ENCODE measurements at places on chromosomes 5 and 9. TPM values are rescaled to one million over a fixed set of nuclear protein-coding genes. Genes with fewer than 3 reads are reported as not detected.

DNA sequence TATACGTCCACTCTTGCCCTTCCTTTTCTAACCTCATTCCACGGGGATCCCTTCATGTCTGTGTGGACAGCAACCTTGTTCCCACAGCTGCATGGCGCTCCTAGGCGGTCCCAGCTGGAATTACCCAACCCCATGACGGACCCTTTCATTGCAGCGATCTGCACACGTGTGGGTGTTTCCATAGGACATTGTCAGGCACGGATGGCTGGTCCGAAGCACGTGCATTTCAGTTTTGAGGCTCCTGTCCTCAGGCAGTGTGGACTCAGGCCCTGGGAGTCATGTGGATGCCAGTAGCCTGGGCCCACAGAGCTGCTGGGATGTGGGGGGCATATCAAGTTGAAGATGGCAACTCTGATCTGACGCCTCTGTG, 15.0 kb downstream of the CARD19 start:
- no peak for DNase-seq

GRCh38 chr9:87714819-87715218, 11.1 kb upstream of the CTSL start:
- peak; percentile 82 for DNase-seq

DNA sequence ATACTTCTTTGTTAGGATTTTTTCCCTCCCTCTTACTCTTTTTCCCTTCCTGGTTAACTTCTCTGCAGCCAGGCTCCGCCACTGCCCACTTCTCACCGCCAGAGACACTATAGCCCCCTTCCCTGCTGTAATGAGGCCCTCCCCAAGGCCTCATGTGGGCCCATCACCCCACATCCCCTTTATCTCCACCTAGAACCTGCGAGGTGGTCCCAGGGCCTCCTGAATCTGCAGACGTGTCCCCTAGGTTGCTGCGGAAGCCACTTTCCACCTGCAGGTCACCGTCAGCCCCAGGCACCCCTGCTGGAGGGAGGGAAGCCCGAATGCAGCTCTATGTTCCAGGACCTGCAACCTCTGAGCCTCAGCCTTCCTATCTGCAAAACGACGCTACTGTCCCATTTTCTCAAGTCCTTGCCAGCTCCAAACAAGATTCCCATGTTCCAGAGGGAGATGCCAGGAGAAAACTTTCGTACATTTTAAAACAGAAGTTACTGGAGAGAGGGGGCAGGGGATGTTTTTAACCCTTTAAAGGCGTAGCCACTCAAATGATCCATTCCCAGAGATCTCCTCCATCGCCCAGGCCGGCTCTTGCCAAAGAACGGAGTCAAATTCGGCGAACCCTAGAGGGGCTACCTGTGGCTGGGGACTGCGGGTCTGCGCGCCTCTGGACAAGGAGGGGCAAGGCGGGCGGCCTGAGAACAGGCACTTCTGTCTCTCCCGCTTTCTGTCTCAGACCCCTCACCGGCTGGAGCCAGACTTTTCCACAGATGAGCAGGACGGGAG, 929 bp downstream of the SH3PXD2B start:
- no peak for DNase-seq

DNA sequence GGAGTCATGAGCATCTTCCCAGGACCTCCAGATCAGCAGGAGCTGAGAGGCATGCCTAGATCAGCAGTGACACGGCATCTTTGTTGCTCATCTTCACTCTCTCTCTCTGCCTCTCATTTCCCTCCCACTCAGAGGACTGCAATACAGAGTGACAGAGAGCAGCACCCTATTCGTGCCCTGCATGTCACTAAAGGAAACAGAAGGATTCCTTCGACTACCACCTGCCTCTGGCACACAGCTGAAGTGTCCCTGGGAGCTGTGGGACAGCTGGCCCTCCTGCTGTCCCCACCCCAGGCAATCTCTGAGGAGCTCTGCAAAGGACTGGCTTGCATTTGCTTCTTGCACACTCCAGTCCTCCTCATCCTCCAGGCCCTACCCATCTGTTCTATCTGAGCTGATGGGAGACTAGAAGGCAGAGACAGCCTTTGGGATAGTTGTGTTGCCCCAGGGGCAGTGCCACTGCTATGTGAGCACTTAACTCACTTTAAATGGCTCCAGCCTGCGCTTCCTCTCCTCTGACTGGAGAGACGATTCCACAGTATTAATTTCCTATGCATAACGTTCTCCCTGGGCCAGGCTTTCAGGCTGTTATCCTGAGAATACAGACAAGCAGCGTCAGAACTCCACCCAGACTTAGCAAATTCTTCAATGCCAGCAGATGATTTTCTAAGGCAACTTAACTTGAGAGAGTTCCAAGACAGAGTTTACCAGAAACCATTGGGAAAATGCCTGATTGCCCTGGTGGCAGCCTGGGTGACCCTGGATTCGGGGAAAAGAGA, 167.6 kb upstream of the MAP1B start:
- DNase-seq, result no peak

GRCh38 chr9:136329211-136329627, 1.9 kb downstream of the GPSM1 start:
- no peak for DNase-seq

GRCh38 chr5:53423724-53424123, 56.7 kb upstream of the FST start:
- DNase-seq, result no peak

Gene ZNF618
- total RNA-seq, result 11.3 TPM

Gene COL15A1
- 10.3 TPM for total RNA-seq

Gene SSBP2
- total RNA-seq, result 26.9 TPM

Gene PPP3R2
- total RNA-seq, result not detected

DNA sequence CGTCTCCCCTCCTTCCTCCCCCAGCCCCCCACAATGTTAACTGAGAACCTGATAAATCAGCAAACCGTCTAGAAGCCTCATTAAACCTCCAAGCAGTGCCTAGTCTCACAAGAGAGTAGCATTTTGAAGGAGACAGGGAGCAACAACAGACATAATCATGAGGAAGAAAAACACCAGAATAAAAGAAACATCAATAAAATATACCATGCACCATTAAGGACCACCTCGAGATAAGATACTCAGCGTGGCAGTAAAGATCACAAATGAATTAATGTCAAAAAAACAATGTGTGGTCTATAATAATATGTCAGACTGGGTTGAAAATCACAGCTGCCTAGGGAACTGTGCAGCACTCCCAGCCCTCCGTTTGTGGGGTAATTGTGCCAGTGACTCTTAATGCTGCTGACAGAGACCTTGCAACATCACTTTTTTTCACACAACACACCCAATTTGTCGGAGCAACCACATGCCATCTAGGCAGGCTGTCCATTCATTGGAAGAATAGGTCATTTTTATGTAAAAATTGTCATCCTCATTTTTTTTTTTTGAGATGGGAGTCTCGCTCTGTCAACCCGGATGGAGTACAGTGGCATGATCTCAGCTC, 450.8 kb upstream of the WWC1 start:
- no peak for DNase-seq

GRCh38 chr5:39697881-39698280, 273.1 kb upstream of the DAB2 start:
- no peak for DNase-seq

- no peak for DNase-seq
These were observed 33.3 kb upstream of the CDKN2AIPNL start for GRCh38 chr5:134444941-134445471.

Gene LCN1
- not detected for total RNA-seq

GRCh38 chr5:169778622-169779596, 141.8 kb downstream of the DOCK2 start:
- no peak for DNase-seq

DNA sequence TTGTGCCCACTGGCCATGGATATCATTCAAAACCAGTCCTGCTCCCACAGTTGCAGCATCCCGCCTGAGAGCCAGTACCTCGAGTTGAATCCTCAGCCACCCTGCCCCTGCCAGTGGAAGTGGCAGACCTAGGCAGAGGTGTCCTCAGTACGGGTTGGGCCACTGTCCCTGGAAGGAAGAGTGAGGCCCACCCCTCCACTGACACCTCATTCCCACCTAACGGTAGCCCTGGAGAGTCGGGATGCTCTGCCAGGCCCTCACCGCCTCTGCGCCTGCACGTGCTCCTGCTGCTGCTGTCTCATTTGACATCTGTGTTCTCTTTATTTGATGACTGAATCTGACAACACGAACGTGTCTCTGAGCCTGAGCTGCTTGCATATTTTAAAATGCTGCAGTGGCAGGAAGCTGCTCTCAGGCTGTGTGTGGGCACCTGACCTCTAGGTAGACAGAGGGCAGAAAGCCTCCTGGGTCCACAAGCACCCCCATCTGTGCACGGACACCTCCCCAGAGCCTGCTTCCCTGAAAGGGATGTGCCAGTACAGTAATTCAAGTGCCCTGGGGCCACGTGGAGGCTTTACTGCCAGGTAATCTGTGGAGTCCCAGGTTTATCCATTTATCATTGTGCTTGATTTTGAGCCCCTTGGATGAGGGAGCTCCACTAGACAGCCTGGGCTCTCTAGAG, 194.7 kb downstream of the CACNA1B start:
- no peak for DNase-seq

DNA sequence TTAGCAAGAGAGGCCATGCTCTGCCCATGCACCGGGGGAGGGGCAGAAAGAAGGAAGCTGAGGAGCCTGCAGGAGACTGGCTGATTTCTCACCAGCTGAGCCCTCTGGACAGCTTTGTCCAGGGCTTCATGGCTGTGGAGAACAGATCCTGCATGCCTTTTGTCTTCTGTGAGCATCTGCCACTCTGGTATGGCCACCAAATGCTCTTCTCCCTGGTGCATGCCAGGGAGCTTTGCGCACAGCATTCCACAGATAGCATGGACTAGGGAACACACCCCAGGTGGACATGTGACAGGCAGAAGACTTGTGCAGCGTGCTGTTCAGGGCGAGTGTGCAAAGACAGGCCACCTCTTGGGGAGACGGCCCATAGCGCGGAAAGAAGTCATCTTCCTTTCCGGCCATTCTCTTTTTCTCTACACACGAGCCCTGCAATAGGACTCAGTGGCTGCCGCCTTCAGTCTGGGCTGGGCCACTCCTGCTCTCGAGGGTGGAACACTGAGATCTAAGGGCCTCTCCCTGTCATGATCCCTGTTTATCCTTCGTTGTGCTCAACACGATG, 56.7 kb downstream of the GADD45G start:
- no peak for DNase-seq

DNA sequence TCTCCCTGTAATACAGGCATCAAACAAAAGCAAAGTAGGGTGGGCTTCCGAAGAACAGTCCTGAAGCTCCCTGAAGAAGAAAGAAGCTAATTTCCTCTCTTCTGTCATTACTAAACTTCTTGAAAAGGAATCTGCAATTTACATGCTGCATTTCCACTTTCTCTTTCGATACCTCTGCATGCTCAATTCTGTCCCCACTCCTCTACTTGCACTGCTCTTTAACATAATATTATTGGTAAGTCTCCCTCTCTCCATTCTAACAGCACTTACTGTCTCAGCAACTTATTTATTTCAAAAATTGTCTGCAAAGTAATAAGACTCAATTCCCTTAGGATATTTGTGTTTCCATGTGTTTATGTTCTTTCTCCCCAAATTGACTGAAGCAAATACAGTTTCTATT, 3.9 kb upstream of the PLPP1 start:
- no peak for DNase-seq

GRCh38 chr5:15499528-15500324, at the start of gene FBXL7:
FBXL7 (plus strand) TSS chr5:15500180.
- DNase-seq, result peak; percentile 78

Gene SHOC1
- total RNA-seq, result 13.6 TPM

DNA sequence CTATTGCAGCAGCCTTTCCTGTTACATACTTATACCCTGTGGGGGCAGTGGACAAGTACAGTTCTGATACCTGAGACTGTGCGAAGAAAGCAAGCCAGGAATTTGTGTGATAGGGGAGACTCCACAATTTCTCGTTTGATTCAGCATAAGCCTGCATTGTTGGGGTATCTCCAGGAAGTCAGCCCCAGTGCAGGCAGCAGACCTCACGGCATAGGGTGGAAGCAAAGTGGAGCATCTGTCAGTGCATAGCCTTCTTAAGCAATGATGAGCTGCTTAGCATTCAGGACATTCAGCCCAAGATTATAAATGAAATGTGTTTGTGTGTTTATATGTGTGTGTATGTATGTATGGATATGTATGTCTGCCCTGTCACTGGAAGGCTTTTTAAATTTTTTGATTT, 157.0 kb downstream of the SH3GL2 start:
- DNase-seq, result no peak

Gene MSMP
- not detected for total RNA-seq

- no peak for DNase-seq
These were observed 73.2 kb upstream of the STXBP1 start for GRCh38 chr9:127538849-127539258.

- no peak for DNase-seq
These were observed 66.2 kb downstream of the SMC5 start for GRCh38 chr9:70324963-70325362.

DNA sequence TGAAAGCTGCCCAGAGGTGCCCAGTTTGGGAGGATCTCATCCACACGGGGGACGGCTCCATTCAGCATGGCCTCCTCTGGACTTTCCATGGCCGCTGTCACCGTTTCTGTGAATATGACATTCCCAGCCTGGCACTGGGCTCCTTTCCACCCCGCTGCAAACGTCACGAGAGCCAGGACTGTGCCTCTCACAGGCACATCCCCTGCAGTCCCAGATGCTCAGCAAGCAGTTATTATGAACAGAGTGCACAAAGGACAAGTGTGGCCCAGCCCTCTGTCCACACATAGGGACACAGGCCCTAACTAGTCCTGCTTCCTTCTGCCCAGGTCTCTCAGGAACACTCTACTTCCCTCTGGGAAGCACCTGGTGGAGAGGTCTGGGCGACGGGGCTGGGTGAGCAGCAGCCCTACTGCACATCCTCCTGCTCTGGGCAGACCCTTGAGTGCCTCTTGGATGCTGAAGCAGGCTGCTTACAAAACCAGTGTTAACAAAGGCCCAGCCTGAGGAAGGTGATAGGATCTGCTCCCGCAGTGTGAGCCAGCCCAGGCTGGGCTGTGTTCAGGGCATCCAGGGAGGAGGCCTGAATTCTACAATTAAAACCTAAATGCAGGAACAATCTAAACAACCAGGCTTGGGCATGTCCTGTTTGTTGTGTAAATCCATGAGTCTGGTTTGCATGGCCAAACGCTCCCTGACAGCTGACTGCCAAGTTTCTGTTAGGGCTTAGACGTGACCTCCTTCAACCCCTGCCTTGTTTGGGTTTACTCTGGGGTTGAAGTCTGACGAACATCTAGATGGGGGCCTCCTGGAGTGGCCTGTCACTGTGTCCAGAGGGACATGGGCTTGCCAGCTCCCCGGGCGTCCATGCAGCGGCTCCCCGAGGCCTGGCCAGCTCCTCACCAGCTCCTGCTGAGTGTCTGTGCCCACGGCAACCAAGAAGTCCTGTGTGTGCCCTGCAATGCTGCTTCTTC, 269.8 kb downstream of the GADD45G start:
- peak; percentile 59 for DNase-seq

- DNase-seq, result peak; percentile 99
These were observed 9.2 kb downstream of the RUFY1 start for GRCh38 chr5:179559284-179560252.

Gene GFI1B
- 0.85 TPM for total RNA-seq
